ENCODE measurements at places on chromosomes 3 and 15.

GRCh38 chr3:108035751-108036150 lies 55.1 kb downstream of the CD47 start:
- no peak for DNase-seq

DNA sequence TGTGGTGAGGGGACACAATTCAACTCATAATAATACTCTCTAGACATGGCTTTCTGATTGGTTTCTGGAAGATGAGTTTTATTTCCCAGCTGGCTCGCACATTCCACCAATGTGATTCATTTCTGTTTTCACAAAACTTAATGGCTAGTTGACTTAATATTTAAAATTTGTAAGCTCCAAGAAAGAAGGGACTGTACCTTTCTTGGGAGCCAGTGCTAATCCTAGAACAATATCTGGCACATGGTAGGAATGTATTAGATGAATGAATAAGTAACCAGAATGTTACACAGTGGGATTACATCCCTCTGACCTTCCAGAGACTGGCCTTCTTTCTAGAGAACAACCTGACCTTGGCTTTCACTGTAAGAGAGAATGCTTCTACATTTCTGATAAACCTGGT lies 262.8 kb downstream of the RORA start:
- no peak for DNase-seq

GRCh38 chr3:14430706-14431451 lies 28.5 kb downstream of the SLC6A6 start:
- DNase-seq = no peak

DNA sequence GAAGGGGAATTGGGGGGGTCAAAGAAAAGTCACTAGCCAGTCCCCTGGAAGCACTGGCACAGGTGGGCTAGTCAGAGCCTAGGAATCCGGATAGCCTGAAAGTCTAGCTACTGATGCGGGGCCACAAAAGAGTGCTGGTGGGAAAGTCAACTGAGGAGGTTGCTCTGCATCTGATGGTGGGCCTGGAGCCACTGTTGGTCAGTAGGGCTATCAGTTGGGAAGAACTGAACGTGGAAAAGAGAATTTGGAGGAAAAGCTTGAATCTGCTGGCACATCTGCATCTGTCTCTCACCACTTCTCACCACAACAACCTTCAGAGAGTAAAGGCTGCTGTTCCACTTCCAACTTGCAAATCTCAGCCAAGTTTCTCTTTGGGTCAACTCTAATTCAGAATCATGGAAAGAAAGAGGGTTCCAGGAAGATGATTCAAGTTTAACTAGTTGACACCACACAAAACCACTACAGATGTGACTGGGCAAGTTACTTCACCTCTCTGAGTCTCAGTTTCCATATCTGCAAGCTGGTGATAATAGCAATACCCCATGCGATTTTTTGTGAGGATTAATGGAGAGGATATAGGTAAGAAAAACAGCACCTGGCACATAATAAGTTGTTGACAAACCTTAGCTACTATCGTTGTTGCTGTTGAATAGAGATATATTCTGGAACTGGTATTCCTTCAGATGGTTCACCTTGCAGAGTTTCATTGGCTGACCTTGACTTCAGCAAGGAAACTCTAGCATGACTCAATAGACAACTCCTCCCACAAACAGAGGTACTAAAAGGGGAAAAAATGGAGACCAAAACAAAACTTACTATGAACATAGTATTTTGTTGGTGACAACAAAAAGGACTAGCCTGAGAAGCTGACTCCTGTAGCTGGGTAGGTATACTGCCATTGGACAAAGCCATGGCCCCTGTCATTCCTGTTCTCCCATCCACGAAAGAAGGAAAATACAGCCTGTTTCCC lies 280.2 kb upstream of the STT3B start:
- DNase-seq = no peak

- DNase-seq = peak; percentile 31
These were observed 608.4 kb downstream of the CADM2 start for GRCh38 chr3:85567071-85567676.

GRCh38 chr3:125498630-125499029 lies 21.4 kb downstream of the SNX4 start:
- no peak for DNase-seq

DNA sequence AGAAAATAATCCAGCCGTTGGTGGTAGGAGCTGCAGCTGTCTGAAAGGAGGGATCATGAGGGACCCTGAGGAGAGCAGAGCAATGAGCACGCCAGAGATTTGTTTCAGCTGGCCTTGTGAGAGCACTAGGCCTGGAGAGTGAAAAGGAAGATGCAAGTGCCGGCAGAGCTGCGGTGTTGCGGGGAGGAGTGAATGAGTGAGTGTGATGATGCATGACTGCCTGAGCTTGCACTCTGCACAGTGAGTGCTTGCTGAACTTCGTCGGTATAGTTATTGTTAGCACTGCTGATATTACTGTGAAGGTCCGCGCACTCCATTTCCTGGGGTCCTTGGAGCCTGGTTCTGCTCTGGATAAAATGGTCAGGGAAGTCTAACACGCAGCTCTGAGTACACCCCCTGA lies 23.2 kb downstream of the EIF1B start:
- no peak for DNase-seq

- no peak for DNase-seq
These were observed 873 bp downstream of the CAPN7 start for GRCh38 chr3:15206662-15207576.

- DNase-seq = no peak
These were observed 2.8 kb upstream of the CCDC9B start for GRCh38 chr15:40343512-40343911.

- DNase-seq = no peak
These were observed 95.9 kb upstream of the KLHL25 start for GRCh38 chr15:85890620-85890980.

GRCh38 chr3:4963669-4964570 lies 15.3 kb upstream of the BHLHE40 start:
- DNase-seq = no peak

DNA sequence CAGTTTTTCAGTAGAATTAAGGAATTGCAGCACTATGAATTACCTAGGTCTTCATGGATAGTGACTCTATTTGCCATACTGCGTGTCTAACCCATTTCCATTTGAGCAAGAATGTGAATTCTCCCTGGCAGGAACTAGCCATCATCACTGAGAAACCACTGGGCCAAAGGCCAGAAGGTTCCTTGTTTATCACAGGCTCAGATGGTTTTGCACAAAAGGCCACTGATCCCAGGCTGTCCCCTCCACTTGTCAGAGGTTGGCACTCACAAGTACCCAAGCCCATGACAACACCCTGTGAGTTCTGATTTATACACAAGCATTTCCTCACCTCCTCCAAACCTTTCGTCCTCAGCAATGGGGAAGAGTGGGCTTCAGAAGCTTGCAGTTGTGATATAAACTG lies 131.8 kb downstream of the FOXB1 start:
- DNase-seq = no peak

DNA sequence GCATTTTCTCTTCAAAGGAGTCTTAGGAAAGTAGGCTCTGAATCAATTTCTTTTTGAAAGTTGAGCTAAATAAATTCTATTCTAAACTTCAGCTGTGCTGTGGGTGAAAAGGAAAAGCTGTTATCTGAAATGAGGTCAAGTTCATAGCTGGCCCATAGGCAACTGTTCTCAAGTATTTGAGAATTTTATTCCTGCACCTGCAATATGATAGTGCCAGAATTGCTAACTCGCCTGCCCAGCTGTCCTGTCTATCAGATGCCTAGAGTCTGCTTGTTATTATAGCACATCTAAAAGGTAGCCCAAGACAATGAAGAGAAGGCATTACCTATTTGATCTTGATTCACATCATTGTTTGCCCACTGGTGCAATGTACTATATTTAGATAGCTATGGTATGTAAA lies 798.7 kb downstream of the DIPK2A start:
- DNase-seq = no peak

DNA sequence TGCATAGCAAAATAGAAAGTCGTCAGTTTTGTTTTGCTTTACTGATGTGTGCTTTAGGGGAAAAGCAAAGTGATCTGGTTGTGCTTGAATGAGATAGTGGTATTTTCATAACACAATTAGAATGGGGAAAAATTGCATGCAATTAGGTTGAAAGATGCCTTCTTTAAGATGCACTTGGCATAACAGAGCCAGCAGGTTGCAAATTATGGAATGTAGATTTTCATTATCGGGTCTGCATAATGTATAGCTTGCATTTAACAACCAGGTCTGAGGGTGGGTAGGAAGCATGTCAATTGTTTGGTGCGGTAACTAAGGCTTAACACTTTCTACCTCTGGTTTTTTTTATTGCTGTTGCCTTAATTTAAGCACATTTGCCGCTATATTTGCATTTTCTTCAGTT lies 370.7 kb upstream of the MCTP2 start:
- no peak for DNase-seq

DNA sequence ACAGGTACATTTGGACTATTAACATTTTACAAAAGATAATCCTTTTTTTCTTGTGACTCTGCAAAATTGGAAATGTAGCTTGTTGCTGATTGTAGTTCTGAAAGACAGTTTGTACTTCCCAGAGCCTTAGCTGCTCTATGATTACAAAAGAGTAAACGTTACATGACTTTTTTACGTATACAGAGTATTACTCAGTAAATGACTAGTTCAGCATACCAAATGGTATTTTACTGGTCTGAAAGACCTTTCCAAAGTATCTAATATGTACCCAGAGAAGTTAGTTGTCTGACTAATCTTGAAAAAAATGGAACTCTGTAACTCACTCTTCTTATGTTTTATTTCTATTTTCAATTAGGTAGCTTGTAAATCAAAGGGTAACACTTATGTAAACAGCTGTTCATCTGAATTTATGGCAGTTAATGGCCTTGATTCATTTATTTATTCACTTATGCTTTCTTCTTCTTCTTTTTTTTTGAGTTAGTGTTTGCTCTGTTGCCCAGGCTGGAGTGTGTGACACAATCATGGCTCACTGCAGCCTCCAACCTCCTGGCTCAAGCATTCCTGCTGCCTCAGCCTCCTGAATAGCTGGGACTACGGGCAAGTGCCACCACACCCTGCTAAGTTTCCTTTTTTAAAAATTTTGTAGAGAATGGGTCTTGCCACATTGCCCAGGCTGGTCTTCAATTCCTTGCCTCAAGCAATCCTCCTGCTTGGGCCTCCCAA lies 151.7 kb downstream of the C3orf38 start:
- no peak for DNase-seq

DNA sequence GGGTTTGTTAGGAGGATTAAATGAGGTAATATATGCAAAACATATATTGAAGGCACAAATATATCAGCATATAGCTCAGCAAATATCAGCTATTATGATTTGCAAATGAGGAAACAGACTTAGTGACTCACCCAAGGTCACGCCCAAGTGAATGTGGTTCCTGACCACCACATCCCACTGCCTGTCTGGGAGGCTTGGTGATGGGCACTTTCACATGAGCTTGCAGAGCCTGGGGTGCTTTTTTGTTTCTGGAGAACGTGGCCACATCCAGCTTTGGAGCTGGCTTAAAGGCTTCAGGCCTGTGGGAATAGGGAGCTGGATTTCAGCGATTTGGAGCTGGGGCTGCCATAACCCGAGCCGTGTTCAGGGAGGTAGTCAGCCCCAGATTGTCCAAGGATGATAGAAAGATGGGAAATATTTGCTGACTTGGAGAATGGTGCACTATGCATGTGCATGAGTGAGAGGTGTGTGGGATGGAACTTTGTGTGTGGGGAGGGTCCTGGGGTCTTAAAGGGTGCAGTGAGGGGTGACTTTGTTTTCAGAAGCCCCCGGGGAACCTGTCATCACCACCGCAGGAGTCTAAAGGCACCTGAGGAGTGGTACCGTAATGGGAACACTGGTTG lies 12.0 kb upstream of the FGD5 start:
- no peak for DNase-seq

GRCh38 chr15:45653702-45654424 lies 19.0 kb downstream of the SQOR start:
- DNase-seq = no peak

DNA sequence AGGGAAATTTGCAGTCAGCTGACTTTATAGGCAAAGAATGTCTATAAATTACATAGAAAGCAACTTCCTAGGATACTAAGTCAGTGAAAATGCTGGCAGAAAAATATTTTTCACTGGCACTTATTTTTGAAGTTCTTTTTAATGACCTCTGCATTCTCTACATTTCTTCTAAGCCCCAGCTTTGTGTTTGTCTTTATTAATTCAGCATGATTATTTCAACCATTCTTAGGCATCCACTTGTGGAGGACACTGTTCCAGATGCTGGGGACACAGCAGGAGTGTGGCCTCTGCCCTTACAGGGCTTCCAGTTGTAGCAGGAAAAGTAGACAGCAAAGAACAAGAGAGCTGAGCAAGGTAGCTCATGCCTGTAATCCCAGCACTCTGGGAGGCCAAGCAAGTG lies 15.0 kb downstream of the LRRK1 start:
- no peak for DNase-seq

DNA sequence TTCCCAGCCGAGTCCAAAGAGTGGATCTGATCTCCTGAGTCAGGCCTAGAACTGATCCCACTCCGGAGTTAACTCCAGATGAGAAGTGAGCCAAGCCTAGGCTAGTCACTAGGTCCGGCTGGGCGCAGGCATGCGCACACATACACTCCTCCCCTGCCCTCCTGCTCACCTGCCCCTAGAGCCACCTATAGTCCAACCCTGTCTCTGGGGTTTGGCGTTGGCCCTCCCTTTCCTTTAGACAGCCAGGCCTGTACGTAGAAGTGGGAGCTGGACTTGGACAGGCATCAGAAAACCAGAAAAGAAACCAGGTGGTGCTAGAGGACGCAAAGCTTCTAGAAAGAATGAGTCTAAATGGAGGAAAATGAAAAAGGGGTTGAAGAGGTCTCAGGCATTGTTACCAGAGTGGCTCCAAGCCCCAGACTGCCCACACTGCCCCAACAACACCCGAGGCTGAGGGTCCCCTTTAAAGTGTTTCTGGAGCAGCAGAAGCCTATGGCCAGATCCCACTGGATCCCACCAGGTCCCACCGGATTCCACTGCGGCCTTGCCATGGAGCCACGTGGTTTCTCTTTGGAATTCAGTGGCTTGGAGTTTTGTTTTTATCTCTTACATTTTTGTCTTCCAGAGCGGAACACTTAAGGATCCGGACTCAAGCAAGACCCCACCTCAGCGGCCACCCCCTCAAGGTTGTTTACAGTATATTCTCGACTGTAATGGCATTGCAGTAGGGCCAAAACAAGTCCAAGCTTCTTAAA lies 24.2 kb upstream of the TIMP4 start:
- no peak for DNase-seq

GRCh38 chr15:38128341-38128781 lies 124.3 kb upstream of the SPRED1 start:
- no peak for DNase-seq

GRCh38 chr15:22227411-22228100 lies 147.2 kb downstream of the OR4M2 start:
- no peak for DNase-seq

GRCh38 chr15:100781961-100782530 lies 97.6 kb upstream of the ALDH1A3 start:
- DNase-seq = no peak

DNA sequence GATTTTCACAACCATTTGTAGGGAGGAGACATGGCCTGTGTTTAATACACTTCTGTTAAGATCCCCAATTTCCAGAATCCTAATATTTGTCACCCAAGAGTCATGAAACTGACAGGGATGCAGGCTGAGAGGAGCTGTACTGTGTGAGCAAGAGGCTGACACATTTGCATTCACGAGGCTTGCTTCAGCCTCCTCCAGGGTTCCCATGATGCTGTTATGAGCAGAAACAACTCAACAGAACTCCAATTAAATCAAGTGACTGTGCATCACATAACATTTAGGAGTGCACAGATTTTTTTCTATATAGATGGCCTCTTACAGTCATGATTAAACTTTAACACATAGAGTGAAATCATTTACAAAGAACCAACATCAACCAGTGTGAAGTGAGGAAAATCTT lies 292.3 kb upstream of the STT3B start:
- DNase-seq = no peak

Measured in astrocyte of the cerebellum (primary cell).